CD8-positive, alpha-beta memory T cell (primary cell): ENCODE measurements at places on chromosomes 2 and 18. TPM values are rescaled to one million over a fixed set of nuclear protein-coding genes. Genes with fewer than 3 reads are reported as not detected.
A peak's percentile ranks its signal among the peaks of the same experiment; 100 is the strongest.

GRCh38 chr2:226325526-226325925, 474.1 kb downstream of the IRS1 start:
- no peak for DNase-seq

DNA sequence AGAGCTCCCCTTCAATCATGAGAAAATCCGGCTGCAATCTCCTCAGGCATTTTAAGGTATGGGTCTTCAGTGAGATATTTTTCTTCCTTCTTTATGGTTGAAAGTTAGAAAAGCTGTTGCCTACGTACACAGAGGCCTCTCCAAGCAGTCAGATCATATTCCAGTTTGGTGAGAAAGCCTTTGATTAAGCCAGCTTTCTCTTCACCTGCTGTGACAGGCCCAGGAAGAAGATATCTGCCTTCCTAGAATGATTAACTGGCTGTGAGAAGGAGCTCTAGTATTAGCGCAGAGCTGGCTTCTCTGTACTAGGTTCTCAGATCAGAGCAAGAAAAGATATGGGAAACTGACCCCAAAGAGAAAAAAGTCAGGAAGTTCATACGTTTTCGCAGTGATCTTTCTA, 585.0 kb upstream of the CHAC2 start:
- DNase-seq = no peak

The CXCR1 gene
- total RNA-seq = not detected

DNA sequence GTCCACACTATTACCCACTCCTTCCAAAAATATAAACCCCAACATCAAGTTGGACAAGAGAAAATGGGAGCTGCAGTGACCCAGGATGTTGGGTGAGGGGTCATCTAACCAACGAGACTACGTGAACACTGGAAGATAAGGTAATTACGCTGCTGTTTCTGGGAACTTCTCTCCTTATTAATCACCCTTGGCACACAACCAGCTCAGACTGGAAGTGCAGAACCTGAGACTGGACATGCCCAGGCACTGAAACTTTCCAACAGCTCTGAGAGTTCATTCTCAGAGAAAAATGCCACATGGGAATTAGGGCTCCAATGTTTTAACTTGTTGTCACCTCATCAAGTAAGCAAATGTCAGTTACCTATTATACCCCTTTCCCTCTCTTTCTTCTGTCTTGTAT, 135.3 kb downstream of the CCDC148 start:
- DNase-seq = no peak

GRCh38 chr2:55408918-55409868, 10.5 kb downstream of the CCDC88A start:
- DNase-seq = no peak

DNA sequence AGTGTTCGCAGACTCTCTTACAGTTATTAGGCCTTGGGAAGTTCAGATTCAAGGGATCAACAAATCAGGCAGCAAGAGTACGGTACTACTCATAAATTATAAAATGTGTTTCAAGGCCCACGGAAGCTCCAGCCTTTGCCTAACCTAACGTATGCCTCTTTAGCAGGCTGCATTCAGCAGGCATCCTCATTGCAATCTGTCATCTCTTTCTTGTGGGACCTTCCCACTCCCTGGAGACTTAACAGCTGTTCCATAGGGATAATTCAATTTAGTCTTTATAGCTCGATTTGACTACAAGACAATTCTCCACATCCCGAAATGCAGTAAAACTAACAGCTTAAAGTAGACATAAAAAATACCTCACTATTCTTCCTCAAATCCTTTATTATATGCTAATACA, 453.7 kb downstream of the CNTNAP5 start:
- DNase-seq = no peak

DNA sequence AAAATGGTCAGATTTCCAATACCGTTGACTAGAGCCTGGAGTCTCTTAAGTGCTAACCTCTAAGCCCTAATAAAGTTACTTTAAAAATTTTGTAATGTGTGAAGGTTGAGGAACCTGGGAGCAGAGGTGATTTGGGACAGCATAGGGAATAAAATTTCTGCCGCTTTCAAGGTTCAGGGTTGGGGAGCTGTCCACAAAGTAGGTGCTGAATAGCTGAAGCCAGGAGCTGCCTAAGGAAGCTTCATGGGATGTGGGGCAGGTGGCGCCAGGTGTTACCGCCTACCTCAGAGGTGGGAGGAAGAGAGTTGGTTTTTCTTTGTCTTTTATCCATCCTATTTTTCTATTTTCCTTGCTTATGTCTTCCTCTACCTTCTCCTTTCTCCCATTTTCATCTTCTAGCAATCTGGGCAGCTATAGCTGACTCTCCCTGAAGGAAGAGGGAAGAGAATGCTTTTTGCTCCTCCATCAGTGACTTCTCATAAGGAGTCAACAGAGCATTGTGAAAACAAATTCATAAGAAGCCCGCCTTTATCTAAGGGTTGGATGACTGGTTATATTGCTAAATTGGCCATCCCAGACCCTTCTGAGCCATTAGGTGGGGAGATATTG, 178.7 kb downstream of the CLIP4 start:
- no peak for DNase-seq

GRCh38 chr2:108189316-108189715, 50.5 kb upstream of the SULT1C3 start:
- DNase-seq = no peak

- peak; percentile 48 for DNase-seq
Measured at GRCh38 chr2:240432820-240433801, 2.4 kb upstream of the GPC1 start.

DNA sequence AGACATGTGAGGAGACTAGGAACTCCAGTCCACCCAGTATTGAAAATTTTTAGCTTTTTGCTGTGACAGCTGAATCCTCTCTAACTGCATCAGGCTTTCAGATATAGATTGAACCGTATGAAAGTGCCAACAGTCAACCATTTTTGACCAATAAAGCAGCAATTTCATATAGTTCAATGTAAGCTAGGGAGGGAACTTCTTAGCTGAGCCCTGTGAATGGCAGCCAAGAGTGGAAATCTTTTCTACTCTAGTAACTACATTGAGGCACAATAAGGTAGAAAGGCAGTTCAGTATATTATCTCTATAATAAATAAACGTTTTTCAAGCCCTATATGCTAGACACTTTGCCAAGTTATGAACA, 96.3 kb upstream of the TANK start:
- no peak for DNase-seq

DNA sequence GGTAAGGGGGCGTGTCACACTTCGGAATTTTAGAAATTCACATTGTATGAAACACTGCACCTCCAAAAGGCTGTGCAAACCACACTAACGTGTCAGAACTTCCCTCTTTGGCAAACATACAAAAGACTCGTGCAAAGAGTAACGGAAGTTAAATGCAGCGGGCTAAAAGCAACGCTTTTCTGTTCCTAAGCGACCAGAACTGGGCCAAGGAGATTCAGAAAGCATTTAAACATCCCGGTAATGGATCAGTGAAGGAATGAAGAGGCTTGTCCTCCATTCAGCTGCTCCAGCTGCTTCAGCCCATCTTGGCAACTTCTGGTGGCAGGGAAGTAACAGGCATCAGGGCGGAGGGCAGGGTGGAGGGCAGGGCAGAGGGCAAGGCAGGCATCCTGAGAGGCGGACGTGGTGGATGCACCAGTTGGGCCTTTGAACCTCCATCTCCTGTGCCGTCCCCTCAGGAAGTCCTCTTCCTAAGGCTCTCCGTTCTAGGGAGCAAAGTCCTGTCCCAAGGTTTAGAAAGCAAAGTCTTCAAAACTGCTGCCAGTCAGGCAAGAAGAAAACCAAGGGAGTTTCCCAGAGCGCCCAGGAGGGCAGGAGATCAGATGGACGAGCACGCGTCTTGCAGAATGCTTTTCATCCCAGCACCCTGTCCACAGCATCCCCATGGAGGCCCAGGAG, 230.7 kb downstream of the ZNF516 start:
- no peak for DNase-seq

DNA sequence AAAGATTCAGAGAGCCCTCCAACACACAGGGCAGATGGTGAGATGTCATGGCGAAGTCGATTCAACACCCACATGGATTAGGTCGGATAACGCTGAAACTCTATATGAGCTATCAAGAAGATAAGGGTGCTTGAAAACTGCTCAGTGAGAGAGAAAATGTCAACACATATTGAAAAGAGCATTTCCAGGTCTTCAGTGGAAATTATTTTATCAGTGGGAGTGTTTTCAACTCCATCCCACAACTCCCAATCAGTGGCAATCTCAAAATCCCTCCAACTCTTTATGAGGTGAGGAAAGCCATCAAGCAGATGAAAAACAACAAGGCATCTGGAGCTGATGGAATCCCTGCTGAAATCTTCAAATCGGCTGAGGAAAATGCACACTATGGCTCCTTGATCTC, 104.5 kb upstream of the KLHL14 start:
- no peak for DNase-seq

DNA sequence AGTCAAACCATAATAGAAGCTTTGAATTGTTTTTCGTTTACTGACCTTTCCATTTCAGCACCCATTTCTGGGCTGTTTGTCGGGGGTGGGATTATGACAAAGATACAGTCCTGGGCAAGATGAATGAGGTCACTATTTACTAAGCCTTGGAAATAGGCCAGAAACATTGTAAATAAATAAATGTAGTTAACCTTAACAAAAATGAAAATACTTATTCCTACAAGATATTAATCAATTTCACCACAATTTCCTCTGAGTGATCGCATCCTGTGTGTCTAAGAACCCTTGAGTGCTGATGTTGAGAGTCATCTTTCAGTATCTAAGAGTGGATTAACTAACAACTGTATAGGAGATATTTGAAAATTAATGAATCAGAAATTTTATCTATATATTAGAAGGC, 14.0 kb downstream of the ITGA4 start:
- no peak for DNase-seq

GRCh38 chr2:218398437-218399390, 954 bp upstream of the CTDSP1 start:
- DNase-seq = peak; percentile 55
